SK-N-SH treated with all-trans-retinoic acid at 6 μM for 48 hours (cell line): ENCODE measurements at places on chromosomes 1 and 21.

- no peak for ATAC-seq
Measured at GRCh38 chr1:237972186-237972585, 81.5 kb upstream of the ZP4 start.

DNA sequence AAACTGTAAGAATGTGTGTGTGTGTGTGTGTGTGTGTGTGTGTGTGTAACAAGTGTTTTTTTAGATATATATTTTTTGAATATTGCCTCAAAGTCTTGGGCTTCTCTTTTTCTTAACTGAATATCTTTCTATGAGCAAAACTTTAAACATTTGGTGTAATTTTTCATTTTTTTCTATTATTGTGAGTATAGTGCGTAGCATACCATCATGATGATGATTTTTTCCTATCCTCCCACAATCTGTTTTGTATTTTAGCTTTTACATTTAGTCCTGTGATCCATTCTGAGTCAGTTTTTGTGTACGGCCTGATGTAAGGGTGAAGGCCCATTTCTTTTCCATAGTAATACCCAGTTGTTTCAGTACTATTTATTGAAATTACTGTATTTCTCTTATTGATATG, 680.6 kb downstream of the TTLL7 start:
- ATAC-seq = no peak

DNA sequence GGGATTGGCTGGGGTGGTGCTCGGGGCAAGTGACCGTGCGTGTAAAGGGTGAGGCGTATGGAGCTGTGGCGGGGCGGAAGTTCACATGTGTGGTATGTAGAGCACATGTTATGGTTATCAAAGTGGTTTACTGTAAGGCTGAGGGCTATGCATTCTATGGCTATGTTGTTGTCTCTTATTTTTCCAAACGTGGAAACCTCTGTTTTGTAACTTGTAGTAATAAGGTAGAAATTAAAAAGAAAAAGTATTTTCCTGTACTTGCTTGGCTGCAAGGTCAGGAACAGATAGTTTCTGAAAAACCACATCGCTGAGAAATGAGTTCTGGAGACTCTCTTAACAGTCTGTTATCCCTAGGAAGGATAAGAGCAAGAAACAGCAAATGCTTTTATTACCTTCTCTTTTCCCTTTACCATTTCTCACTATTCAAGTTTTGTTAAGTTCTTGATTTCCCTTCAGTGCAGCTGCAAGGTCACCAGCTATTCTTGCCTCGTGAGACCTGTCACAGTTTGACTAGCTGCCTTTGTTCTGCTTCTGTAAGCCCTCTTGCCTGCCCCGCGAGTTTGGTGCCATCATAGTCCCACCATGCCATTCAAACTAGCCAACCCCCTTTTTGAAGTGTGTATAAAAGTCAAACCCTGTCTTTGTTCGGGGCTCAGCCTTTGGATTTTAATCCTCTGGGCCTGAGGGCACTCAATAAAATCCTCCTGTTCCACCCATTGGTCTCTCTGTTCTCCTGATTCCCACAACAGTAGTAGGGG, 9.5 kb downstream of the RNU1-2 start:
- peak; percentile 83 for ATAC-seq

DNA sequence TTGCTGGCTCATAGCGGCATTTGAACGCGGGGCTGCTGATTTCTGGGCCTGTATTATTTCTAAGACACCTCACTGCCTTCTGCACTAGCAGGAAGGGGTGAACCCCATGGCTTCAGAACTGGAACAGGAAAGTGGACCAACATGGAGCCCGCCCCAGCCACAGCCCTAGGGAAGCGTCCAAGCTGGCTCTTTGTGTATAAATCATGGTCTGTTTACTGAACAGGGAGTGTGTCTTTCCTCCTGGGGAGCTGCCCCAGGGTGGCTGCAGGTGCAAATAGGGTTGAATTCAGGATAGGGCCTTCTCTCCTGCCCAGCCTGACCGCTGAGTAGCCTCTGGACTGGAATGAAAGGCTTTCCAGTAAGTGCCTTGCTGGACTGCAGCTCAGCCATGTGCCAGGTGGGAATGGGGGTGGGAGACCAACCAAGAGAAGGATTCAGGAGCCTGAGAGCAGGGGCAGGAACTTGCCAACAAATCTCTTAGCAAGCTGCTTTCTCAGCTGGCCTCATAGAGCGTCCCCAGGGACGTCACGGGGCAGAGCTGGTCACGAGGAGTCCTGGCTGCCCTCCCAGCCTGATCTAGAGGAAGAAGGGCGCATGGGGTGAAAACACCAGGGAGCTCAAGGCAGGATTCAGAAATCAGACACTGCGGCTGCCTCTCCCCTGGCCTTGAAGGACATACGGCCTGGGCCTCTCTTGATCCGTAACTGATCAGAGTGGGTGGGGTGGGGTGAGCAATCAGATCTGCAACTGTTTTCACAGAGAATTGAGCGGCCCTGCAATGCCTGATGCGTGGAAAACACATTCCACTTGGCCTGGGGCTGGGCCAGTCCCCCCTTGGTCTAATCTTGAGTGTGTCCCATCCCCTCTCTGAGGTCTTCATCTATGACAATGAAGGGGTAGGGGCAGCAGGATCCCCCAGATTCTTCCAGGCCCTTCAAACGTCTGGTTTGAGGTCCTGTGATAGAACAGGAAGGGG, 56.5 kb upstream of the SELENON start:
- ATAC-seq = no peak; the same call in 1 of the 3 replicates

DNA sequence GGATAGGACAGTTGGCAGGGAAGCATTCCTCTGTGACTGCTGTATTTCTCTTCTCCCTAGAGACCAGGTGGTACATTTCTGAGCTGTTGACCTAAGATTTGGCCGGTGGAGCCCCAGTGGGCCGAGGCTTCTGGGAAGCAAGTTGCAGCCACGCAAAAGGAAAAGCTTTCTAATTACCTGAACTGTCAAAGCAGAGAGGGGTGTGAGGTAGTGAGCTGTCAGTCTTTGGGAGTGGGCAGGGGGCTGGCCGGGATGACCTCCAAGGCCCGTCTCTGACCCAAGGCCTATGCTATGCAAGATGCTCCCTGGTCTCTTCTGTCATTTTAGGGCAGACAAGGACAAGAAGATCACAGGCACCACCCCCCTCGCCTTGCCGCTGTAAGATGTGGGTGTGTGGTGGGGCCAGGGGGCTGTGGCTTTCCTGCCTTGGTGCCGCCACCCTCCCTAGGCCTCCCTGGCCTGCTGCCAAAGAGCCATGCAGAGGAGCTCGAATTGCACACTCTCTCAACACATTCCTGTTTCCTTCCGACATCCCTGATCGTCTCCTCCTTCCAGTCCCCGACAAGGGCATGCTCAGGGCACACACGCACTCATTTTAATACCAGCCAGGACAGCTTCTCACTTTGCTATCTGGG, 7.7 kb downstream of the PADI1 start:
- peak; percentile 78 for ATAC-seq

- no peak for ATAC-seq
Measured at GRCh38 chr1:21734526-21734925, 48.4 kb downstream of the USP48 start.

- no peak for ATAC-seq
Measured at GRCh38 chr1:109816175-109816811, 52.6 kb upstream of the EPS8L3 start.

GRCh38 chr1:117120774-117121588, 568 bp downstream of the TRIM45 start:
- ATAC-seq = peak; percentile 69
